Caco-2 (cell line): ENCODE measurements at places on chromosomes 12 and 14. TPM values are rescaled to one million over a fixed set of nuclear protein-coding genes. Genes with fewer than 3 reads are reported as not detected.

Gene PRDM4
- total RNA-seq: 19.1 and 19.4 TPM in 2 replicates

Gene PROX2
- total RNA-seq: not detected in 2 replicates

Gene MFAP5
- total RNA-seq: 0.61 and 1.00 TPM in 2 replicates

Gene BCL2L2
- total RNA-seq: 19.1 and 20.8 TPM in 2 replicates

Gene PMEL
- total RNA-seq: 7.8 and 9.7 TPM in 2 replicates

Gene TAS2R8
- not detected in 2 replicates for total RNA-seq

Gene C12orf76
- 10.8 and 11.9 TPM in 2 replicates for total RNA-seq

Gene ANO6
- 116 and 126 TPM in 2 replicates for total RNA-seq

Gene PPP1R13B
- 15.8 and 16.7 TPM in 2 replicates for total RNA-seq

GRCh38 chr12:54497883-54498282, 331 bp downstream of the NCKAP1L start:
- H3K36me3 ChIP-seq: no peaks in the 10 kb centered on the region
- H3K27me3 ChIP-seq: no peaks in the 10 kb centered on the region
- H3K4me3 ChIP-seq: no peak overlapping the region
- H3K27ac ChIP-seq: no peak overlapping the region
- no peaks in the 10 kb centered on the region for H3K4me1 ChIP-seq
- DNase-seq: no peak

- no peaks in the 10 kb centered on the region for H3K4me1 ChIP-seq
- no peaks in the 10 kb centered on the region for H3K27me3 ChIP-seq
- H3K36me3 ChIP-seq: no peaks in the 10 kb centered on the region
- no peak overlapping the region for H3K4me3 ChIP-seq
Measured at GRCh38 chr12:9779209-9779608, 18.5 kb upstream of the CD69 start.

DNA sequence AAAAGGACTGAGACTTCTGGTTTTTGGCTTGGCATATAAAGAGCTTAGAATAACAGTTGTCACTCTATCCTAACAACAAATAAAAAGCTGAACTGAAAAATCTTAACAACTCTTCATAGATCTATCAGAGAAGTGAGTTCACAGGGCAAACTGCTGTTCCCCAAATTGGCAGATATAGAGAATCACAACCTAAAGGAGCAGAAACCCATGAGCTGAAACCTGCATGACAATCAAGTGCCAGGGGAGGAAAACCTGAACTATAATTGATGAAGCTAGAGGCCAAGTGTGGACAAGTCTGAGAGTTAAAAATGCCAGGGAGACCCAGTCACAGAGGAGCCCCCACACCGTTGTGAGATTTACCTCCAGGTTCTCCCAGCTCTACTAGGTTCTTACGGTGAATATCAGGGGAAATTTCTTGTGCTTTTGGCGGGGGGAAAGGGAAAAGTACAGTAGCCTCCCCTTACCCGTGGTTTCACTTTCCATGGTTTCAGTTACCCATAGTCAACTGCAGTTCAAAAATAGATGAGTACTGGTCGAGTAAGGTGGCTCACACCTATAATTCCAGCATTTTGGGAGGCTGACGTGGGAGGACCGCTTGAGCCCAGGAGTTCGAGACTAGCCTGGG, 53.9 kb downstream of the ATF7 start:
- DNase-seq: no peak
- H3K27me3 ChIP-seq: no peaks in the 10 kb centered on the region
- H3K4me3 ChIP-seq: no peak overlapping the region
- no peaks in the 10 kb centered on the region for H3K36me3 ChIP-seq
- no peaks in the 10 kb centered on the region for H3K4me1 ChIP-seq

DNA sequence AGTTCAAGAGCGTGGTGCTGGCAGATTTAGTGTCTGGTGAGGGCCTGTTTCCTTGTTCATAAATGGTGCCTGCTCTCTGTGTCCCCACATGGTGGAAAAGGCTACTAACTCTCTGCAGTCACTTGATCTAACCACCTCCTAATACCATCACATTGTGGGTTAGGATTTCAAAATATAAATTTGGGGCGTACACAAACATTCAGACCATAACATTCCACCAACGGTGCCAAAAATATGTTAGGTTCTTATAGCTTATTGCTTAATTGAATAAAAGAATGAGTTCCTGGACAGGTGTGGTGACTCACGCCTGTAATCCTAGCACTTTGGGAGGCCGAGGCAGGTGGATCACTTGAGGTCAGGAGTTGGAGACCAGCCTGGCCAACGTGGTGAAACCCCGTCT, 3.4 kb upstream of the DYRK2 start:
- no peak overlapping the region for H3K4me3 ChIP-seq
- peak overlapping the region; percentile 26 for H3K27ac ChIP-seq
- no peaks in the 10 kb centered on the region for H3K36me3 ChIP-seq
- DNase-seq: no peak
- H3K4me1 ChIP-seq: peaks cover 9% of the 10 kb centered on the region; the same call in 1 of the 2 replicates
- no peaks in the 10 kb centered on the region for H3K27me3 ChIP-seq

DNA sequence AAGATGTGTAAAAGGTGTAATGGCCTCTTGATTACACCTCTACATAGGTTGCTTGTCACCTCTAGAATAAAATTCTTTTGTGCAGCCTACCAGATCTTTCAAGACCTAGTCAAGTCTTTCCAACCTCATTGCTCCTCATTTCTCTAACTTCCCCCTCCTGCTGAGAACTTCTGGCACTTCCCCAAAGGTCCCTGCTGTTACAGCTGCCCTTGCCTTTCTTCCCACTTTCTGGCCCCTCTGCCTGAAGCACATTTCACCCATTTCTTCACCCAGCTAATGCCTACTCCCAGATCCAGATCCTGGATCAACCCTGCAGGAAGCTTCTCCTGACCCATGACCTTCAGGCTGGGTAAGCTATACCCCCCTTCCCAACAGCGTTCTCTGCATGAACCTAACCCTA, 1.5 kb downstream of the TSHR start:
- H3K4me3 ChIP-seq: no peak overlapping the region
- H3K27me3 ChIP-seq: peaks cover 4% of the 10 kb centered on the region
- no peak overlapping the region for H3K27ac ChIP-seq
- H3K4me1 ChIP-seq: 0 out of 2 replicates have a peak, but pooled peaks cover 4% of the 10 kb centered on the region
- H3K36me3 ChIP-seq: no peaks in the 10 kb centered on the region

DNA sequence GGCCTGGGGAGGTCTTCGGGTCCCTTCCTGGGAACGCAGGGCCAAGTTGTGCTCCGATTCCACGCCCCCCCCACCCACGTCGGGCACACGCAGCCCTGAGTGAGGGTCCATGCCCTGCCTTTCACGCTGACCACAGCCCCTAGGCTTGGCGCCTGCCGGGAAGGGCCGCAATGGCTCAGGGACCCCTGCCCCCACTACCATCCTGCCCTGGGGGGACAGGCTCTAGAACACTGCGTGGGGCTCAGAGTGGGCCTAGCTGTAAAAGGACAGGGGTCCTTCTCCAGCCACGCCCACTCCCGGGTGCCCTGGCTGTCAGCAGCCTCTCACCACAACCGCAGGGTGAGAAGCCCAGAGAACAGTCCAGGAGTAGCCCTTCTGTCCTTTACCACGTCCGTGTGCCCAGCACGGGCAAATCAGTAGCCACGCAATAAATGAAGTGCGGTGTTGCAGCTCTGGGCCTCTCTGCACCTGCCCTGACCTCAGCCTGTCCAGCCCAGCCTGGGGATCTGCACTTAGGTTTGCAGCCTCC, 9.4 kb upstream of the GPR68 start:
- DNase-seq: no peak
- no peaks in the 10 kb centered on the region for H3K36me3 ChIP-seq
- H3K4me3 ChIP-seq: peak overlapping the region; percentile 51
- peaks cover 10% of the 10 kb centered on the region for H3K4me1 ChIP-seq
- no peak overlapping the region for H3K27ac ChIP-seq
- H3K27me3 ChIP-seq: no peaks in the 10 kb centered on the region

DNA sequence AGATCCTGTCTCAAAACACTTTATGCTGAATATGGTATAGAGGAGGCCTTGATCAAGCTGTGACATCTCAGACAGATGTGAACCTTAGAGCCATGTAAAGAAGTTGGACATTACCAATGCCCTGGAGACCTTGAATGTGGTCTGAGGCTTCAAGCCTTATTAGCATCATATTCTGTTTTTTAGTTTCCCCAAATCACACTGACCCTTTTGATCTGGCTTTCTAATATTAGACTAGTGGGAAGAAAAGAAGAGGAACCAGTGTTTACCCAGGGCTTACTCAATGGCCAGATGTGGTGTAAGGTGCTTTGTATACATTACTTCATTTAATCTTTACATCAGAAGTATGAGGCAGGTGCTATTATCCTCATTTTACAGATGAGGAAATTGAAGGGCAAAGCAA, 10.6 kb upstream of the TBPL2 start:
- no peak overlapping the region for H3K27ac ChIP-seq
- H3K27me3 ChIP-seq: no peaks in the 10 kb centered on the region

- no peak overlapping the region for H3K27ac ChIP-seq
- H3K4me3 ChIP-seq: no peak overlapping the region
- H3K4me1 ChIP-seq: no peaks in the 10 kb centered on the region
Measured at GRCh38 chr14:64298773-64299172, 4.6 kb upstream of the ESR2 start.

GRCh38 chr12:86660488-86661147, 404.4 kb upstream of the MGAT4C start:
- no peaks in the 10 kb centered on the region for H3K36me3 ChIP-seq
- no peak overlapping the region for H3K4me3 ChIP-seq
- H3K27ac ChIP-seq: no peak overlapping the region

DNA sequence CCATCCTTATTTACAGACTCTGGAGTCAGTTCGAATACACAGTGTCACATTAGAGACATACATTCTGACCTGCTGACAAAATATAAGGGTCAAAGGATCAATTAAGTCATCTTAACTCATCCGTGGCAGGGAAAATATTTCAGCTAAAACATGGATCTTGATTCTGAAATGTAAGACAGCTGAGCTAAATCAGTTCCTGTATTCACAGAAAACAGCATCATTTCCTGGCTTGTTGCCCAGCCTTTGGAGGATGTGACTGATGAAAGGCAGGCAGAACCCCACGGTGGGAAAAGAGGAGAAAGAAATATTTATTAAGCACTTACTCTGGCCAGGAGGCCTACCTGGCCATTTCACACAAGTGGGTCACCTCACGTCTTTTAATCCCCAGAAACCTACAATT, 101.9 kb downstream of the GAS2L3 start:
- H3K27ac ChIP-seq: no peak overlapping the region
- H3K4me1 ChIP-seq: no peaks in the 10 kb centered on the region
- no peak for DNase-seq
- no peaks in the 10 kb centered on the region for H3K27me3 ChIP-seq
- H3K36me3 ChIP-seq: no peaks in the 10 kb centered on the region
- H3K4me3 ChIP-seq: no peak overlapping the region

DNA sequence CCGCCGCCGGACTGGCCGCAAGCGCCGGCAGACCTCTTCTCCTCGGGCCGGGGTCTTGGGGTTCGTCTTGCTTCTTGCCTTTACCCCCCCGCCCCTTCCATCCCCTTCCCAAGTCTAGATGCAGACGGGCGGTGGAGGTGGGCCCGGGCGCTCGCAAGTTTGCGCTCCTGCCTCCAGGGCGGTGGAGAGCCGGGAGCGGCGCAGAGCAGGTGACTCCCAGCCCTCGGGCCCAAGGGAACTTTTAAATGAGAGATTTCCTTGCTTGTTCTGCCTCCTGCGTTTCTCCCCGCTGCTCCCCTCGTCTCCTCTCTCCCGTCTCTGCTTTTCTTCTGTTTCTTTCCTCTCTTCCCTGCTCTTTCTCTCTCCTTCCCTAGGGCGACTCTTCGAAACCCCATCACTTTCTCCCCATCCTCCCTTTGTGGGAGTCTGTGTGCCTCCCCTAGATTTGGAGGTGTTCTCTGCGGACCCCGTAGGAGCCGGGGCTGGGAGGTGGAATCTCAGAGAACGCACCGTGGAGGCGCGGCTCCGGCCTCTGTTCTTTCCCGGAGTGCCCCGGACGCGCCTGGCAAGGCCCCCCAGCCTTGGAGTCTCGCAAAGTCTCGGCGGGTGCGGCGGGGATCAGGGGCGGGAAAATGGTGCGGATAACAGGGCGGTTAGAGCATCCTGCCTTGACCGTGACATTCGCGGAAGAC, 114.7 kb upstream of the MYL2 start:
- H3K4me1 ChIP-seq: peaks cover 6% of the 10 kb centered on the region; the same call in 1 of the 2 replicates
- H3K36me3 ChIP-seq: no peaks in the 10 kb centered on the region
- H3K4me3 ChIP-seq: no peak overlapping the region
- no peak overlapping the region for H3K27ac ChIP-seq
- DNase-seq: no peak
- H3K27me3 ChIP-seq: no peaks in the 10 kb centered on the region

GRCh38 chr14:24435998-24436354, 6.2 kb downstream of the KHNYN start:
- peaks cover 7% of the 10 kb centered on the region for H3K36me3 ChIP-seq
- no peak overlapping the region for H3K27ac ChIP-seq
- H3K27me3 ChIP-seq: no peaks in the 10 kb centered on the region

- DNase-seq: peak; percentile 50
- H3K36me3 ChIP-seq: no peaks in the 10 kb centered on the region
- H3K4me3 ChIP-seq: no peak overlapping the region
- no peak overlapping the region for H3K27ac ChIP-seq
- H3K4me1 ChIP-seq: no peaks in the 10 kb centered on the region
- H3K27me3 ChIP-seq: no peaks in the 10 kb centered on the region; the same call in 1 of the 2 replicates
Measured at GRCh38 chr14:80202888-80203562, 8.3 kb downstream of the DIO2 start.

GRCh38 chr14:103537175-103537990, 8.4 kb downstream of the TRMT61A start:
- no peak overlapping the region for H3K4me3 ChIP-seq
- no peak for DNase-seq
- peaks cover under 1% of the 10 kb centered on the region; the same call in 1 of the 2 replicates for H3K4me1 ChIP-seq

- no peaks in the 10 kb centered on the region for H3K36me3 ChIP-seq
- no peaks in the 10 kb centered on the region for H3K27me3 ChIP-seq
- no peaks in the 10 kb centered on the region for H3K4me1 ChIP-seq
- H3K4me3 ChIP-seq: no peak overlapping the region
- no peak overlapping the region for H3K27ac ChIP-seq
Measured at GRCh38 chr14:98244966-98245569, 1026.9 kb downstream of the BCL11B start.

DNA sequence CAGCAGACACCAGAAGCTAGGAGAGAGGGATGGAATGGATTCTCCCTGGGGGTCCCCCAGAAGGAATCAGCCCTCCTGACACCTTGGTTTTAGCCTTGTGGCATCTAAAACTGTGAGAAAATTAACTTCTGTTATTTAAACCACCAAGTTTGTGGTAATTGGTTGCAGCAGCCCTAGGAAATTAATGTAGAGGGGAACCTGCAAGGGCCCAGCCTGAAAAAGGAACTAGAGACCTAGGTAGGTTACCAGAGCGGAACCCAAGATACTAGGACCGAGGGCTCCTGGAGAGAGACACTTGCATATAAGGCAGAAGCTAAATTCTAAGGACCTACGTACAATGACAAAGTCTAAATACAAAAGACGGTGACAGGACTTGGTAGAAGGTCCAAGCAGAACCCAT, 8.1 kb upstream of the DENND5B start:
- H3K4me3 ChIP-seq: no peak overlapping the region
- no peak for DNase-seq
- no peaks in the 10 kb centered on the region for H3K27me3 ChIP-seq

- H3K27ac ChIP-seq: no peak overlapping the region
- no peaks in the 10 kb centered on the region for H3K36me3 ChIP-seq
- no peak overlapping the region for H3K4me3 ChIP-seq
- H3K27me3 ChIP-seq: no peaks in the 10 kb centered on the region
- no peaks in the 10 kb centered on the region for H3K4me1 ChIP-seq
Measured at GRCh38 chr14:29749829-29750228, 177.8 kb downstream of the PRKD1 start.

GRCh38 chr12:19528750-19529149, 89.5 kb downstream of the AEBP2 start:
- H3K36me3 ChIP-seq: no peaks in the 10 kb centered on the region
- H3K27ac ChIP-seq: peak overlapping the region; percentile 3
